ENCODE measurements at places on chromosomes 13 and 19.
A peak's percentile ranks its signal among the peaks of the same experiment; 100 is the strongest.

DNA sequence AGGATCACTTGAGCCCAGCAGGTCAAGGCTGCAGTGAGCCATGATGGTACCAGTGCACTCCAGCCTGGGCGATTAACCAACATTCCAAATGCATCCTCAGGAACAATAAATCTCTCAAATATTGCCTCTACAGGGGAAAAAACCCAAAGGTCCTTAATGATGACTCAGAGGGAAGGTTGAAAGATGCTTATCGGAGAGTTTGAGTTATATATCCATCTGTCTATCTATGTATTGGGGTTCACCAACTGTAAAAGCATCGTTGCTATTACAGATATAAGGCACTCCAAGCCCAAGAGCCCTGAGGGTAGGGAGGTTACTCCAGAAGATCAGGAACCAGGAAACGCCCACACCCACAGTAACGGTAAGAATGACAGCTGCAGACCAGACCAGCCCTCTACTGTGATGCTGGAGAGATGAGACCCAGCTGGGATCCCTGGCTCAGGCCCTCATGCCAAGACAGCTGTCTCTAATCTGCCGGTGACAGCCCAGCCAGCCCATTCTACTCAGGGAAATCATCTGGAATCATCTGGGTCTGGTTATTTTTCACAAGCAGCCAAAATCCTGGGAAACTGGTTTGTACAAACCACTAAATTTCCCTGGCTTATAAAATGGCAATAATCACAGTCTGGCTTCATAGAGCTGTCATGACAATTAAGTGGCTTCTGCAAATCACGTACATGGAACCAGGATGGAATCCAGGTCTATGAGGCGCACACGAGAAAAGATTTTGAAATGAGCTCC lies 23.8 kb downstream of the TEX101 start:
- no peaks in the 10 kb centered on the region for H3K36me3 ChIP-seq
- H3K27me3 ChIP-seq: no peaks in the 10 kb centered on the region
- no peak overlapping the region for H3K4me3 ChIP-seq
- no peak overlapping the region for H3K27ac ChIP-seq
- no peaks in the 10 kb centered on the region for H3K4me1 ChIP-seq
- no peak for DNase-seq

GRCh38 chr13:29936956-29937355 lies 86.5 kb upstream of the UBL3 start:
- no peaks in the 10 kb centered on the region for H3K36me3 ChIP-seq
- H3K4me1 ChIP-seq: no peaks in the 10 kb centered on the region
- no peaks in the 10 kb centered on the region for H3K27me3 ChIP-seq
- no peak for DNase-seq
- no peak overlapping the region for H3K27ac ChIP-seq
- no peak overlapping the region for H3K4me3 ChIP-seq

DNA sequence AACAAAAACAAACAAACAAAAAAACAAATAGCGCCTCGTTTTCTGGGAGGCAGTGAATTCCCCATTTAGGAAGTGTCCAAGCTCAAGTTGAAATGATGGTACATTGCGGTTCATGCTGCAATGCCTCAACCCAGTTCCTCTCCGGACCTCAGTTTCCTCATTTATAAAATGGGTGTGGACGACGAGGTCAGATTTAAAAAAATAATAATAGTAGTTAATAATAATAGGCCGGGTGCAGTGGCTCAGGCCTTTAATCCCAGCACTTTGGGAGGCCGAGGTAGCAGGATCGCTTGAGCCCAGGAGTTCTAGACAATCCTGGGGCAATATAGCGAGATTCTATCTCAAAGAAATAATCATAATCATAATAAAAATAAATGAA lies 15.5 kb upstream of the ERCC1 start:
- no peaks in the 10 kb centered on the region for H3K27me3 ChIP-seq
- no peaks in the 10 kb centered on the region for H3K36me3 ChIP-seq
- peak overlapping the region; percentile 87 for H3K4me3 ChIP-seq
- H3K27ac ChIP-seq: peak overlapping the region; percentile 97
- H3K4me1 ChIP-seq: peaks cover 18% of the 10 kb centered on the region

GRCh38 chr13:44350775-44351504 lies 22.7 kb upstream of the SERP2 start:
- H3K4me1 ChIP-seq: no peaks in the 10 kb centered on the region
- no peak overlapping the region for H3K27ac ChIP-seq
- no peak overlapping the region for H3K4me3 ChIP-seq
- H3K36me3 ChIP-seq: no peaks in the 10 kb centered on the region
- DNase-seq: no peak

- DNase-seq: no peak
Measured at GRCh38 chr19:54316746-54317107, 3.8 kb upstream of the LILRA5 start.

GRCh38 chr13:50080911-50081678 lies 65.9 kb downstream of the KCNRG start:
- peak overlapping the region; percentile 96 for H3K27ac ChIP-seq
- H3K4me3 ChIP-seq: peak overlapping the region; percentile 78
- H3K36me3 ChIP-seq: no peaks in the 10 kb centered on the region

DNA sequence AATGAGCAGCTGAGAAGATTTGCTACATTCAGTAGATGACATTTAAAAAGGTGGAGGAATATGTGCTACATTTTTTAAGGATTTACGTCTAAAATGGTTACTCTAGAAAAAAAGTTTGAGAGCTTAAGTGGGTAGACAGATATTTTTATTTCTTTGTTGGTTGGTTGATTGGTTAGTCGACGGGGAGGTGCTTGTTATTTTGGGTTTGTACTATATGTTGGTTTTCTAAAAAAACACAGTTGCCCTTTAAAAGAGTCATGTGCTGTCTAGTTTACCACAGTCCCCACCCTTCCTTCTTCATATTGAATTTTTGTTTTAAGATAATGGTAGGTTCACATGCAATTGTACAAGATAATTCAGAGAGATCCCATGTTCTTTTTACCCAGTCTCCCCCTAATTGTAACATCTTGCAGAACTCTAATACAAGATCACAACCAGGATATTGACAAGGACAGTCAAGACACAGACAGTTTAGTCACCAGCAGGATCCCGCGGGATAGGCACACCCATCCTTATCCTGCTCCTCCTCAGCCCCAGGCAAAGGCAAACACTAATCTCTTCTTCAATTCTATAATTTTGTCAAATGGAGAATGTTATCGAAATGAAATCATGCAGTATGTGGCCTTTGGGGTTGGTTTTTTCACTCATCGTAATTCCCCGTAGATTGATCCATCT lies 171.4 kb downstream of the FOXO1 start:
- H3K4me3 ChIP-seq: no peak overlapping the region
- no peaks in the 10 kb centered on the region for H3K27me3 ChIP-seq
- no peaks in the 10 kb centered on the region for H3K36me3 ChIP-seq
- no peak overlapping the region for H3K27ac ChIP-seq
- no peak for DNase-seq

- H3K36me3 ChIP-seq: no peaks in the 10 kb centered on the region
- H3K4me3 ChIP-seq: no peak overlapping the region
- H3K27ac ChIP-seq: no peak overlapping the region
- H3K27me3 ChIP-seq: no peaks in the 10 kb centered on the region
- DNase-seq: no peak
- H3K4me1 ChIP-seq: no peaks in the 10 kb centered on the region
Measured at GRCh38 chr19:28609091-28609755, 603.7 kb downstream of the UQCRFS1 start.

GRCh38 chr19:45076029-45076850 lies at the start of gene ZNF296:
TSS of gene ZNF296 (minus strand) at chr19:45076478. CDS start at chr19:45076373, 105 bp downstream.
- H3K27ac ChIP-seq: peak within 1 kb of the TSS; percentile 44
- H3K27me3 ChIP-seq: no peaks in the 10 kb centered on the region
- peak within 1 kb of the TSS; percentile 62 for H3K4me3 ChIP-seq
- peaks cover 10% of the 10 kb centered on the region for H3K4me1 ChIP-seq

DNA sequence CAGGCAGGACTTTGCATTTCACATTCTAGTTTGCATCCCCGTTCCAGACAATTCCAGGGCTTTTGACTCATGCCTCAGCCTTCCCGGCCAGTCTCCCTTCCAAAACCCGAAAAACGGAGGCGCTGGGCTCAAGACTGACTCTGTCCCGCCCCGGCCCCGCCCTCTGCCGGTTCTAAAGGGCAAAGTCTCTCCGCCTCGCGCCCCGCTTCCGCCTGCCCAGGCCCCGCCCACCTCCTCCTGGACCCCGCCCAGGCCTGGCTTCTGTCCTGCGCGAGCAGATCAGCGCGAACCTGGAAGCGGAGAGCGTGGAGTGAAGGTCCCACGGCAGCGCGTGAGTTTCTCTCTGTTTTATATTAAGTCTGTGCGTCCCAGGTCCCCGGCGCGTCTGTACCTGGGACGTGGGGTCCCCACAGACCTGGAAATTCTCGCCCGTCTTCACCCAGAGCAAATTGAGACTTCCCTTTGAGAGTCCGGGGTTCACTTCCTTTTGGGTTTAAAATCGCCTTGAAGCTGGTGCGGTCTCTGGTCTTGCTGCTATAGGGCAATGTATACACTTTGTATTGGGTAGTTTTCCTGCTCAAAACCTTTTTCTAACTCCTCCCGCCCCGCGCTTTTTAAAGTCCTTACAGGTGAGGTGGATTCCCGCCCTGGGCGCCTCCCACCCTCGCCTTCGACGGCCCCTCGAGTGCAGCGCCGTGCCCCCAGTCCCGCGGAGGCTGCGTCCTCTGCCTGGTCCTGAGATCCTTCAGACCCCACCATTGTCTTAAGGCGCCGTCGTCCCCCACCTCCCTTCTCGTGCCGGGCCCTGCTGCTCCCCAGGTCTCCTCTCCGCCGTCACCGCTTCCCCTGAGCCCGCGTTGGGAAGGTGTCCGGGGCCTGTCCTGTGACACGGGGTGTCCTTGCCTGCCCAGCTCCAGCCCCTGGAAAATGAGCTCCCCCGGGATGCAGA lies 31.2 kb downstream of the ZNF701 start:
- H3K27me3 ChIP-seq: no peaks in the 10 kb centered on the region
- H3K4me1 ChIP-seq: peaks cover 8% of the 10 kb centered on the region
- peak overlapping the region; percentile 81 for H3K27ac ChIP-seq
- peaks cover 3% of the 10 kb centered on the region for H3K36me3 ChIP-seq
- H3K4me3 ChIP-seq: peak overlapping the region; percentile 57

- no peaks in the 10 kb centered on the region for H3K4me1 ChIP-seq
- no peak overlapping the region for H3K4me3 ChIP-seq
- H3K27ac ChIP-seq: no peak overlapping the region
- no peaks in the 10 kb centered on the region for H3K27me3 ChIP-seq
- no peaks in the 10 kb centered on the region for H3K36me3 ChIP-seq
Measured at GRCh38 chr13:35824395-35824794, 306.8 kb downstream of the DCLK1 start.

- no peaks in the 10 kb centered on the region for H3K4me1 ChIP-seq
- H3K27ac ChIP-seq: no peak overlapping the region
- peaks cover 50% of the 10 kb centered on the region for H3K36me3 ChIP-seq
- DNase-seq: peak; percentile 34
- no peaks in the 10 kb centered on the region for H3K27me3 ChIP-seq
Measured at GRCh38 chr19:2933490-2933910, 11.3 kb downstream of the ZNF77 start.

DNA sequence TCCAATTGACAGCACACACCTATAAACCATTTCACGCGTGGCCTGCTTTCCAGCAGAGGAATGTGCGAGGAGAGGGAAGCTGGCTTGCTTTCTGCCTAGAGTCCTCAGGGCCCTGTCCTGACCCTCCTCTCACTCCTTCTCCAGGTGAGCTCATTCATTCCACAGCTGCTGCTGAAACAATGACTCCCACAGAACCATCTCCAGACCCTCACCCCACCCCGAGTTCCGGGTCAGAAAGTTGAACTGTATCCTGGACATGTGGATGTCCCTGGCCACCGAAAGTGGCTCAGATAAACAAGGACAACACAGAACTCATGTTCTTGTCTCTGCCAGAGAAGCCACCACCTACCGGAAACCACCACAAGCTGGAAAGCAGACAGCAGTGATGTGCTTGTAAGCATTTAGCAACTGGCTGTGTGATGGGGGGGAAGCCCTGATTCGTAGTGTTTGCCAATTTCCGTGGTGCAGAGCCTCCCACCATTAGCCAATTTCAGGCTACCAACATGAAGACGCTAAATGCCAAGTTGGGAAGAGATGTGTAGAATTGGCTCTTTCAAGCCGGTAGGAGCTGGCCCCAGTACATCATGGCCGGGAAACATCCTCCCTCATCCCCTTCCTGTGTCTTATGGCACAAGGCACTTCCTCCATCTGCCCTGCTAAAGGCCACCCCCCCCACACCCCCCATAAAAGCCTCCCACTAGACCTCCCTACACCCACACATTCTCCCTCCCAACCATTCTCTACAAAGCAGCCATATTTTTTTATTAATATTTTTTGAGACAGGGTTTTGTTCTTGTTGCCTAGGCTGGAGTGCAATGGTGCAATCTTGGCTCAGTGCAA lies 5.0 kb downstream of the SYCE2 start:
- no peaks in the 10 kb centered on the region for H3K36me3 ChIP-seq
- no peak for DNase-seq
- peaks cover 3% of the 10 kb centered on the region for H3K4me1 ChIP-seq

DNA sequence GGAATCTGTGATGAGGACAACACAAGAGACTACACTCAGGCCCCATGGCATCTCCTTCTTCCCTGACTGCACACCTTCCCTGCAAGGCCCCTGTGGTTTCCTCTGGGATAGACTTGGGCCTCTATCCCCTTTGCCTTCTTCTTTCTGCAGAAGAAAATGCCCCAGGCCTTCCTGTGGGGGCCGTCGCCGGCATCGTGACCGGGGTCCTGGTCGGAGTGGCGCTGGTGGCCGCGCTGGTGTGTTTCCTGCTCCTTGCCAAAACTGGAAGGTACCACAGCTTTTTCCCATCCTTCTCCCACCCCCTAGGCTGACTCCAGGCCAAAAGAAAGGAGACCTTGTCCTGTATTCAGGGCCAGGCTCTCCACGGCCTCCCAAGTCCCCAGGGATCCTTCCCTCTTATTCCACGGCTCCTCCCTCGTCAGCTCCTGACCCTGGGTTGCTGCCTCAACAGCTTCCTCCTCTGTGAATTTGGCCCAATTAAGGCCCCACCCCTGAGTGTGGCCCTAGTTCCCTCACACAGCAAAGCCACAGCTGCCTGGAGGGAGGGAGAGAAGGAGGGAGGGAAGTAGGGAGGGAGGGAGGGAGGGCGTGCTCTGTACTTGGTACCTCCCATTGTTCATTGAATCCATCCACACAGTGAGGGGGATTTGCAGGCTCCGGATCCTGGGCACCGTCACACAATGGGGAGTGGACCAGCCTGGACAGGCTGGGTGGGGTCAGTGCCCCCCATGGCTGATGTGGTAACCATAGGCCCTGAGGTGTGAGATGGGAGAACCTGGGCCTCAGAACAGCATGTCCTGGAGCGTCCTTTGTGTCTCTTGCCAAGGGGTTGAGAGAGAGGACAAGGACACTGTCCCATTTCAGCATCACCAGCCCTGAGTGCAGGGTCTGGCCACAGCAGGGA lies 12.5 kb downstream of the CEACAM3 start:
- no peak overlapping the region for H3K27ac ChIP-seq
- no peak for DNase-seq
- no peak overlapping the region for H3K4me3 ChIP-seq

- H3K4me1 ChIP-seq: peaks cover 31% of the 10 kb centered on the region
- no peaks in the 10 kb centered on the region for H3K27me3 ChIP-seq
- DNase-seq: no peak
- H3K36me3 ChIP-seq: no peaks in the 10 kb centered on the region
- no peak overlapping the region for H3K27ac ChIP-seq
- H3K4me3 ChIP-seq: peak overlapping the region; percentile 1
Measured at GRCh38 chr19:35142606-35143230, 337 bp upstream of the FXYD7 start.

- no peaks in the 10 kb centered on the region for H3K27me3 ChIP-seq
- H3K27ac ChIP-seq: peak overlapping the region; percentile 93
- DNase-seq: no peak
- peaks cover 58% of the 10 kb centered on the region for H3K4me1 ChIP-seq
- no peak overlapping the region for H3K4me3 ChIP-seq
Measured at GRCh38 chr19:7927605-7928333, 1.8 kb upstream of the CTXN1 start.

GRCh38 chr19:28294395-28294794 lies 918.6 kb downstream of the UQCRFS1 start:
- DNase-seq: no peak
- H3K4me3 ChIP-seq: no peak overlapping the region
- no peaks in the 10 kb centered on the region for H3K27me3 ChIP-seq
